Right renal pelvis (tissue), 4 donors: ENCODE measurements at places on chromosomes 6 and 20. TPM values are rescaled to one million over a fixed set of nuclear protein-coding genes. Genes with fewer than 3 reads are reported as not detected.
A peak's percentile ranks its signal among the peaks of the same experiment; 100 is the strongest.

Gene UBD
- polyA plus RNA-seq: 0.70 TPM

Gene E2F3
- 20.5 TPM for polyA plus RNA-seq

Gene SLC52A3
- 6.4 TPM for polyA plus RNA-seq

Gene PDYN
- polyA plus RNA-seq: 0.40 TPM

Gene LKAAEAR1
- not detected for polyA plus RNA-seq

Gene LSM2
- polyA plus RNA-seq: 82.9 TPM

Gene FAXC
- polyA plus RNA-seq: 4.9 TPM

Gene ADGRF5
- polyA plus RNA-seq: 36.7 TPM

Gene COX4I2
- 3.2 TPM for polyA plus RNA-seq

Gene HSPA1L
- 4.1 TPM for polyA plus RNA-seq

Gene RNF144B
- 17.3 TPM for polyA plus RNA-seq

Gene SCRT2
- not detected for polyA plus RNA-seq

- DNase-seq: no peak
Observed at GRCh38 chr6:127302728-127303660, 36.3 kb downstream of the RNF146 start.

DNA sequence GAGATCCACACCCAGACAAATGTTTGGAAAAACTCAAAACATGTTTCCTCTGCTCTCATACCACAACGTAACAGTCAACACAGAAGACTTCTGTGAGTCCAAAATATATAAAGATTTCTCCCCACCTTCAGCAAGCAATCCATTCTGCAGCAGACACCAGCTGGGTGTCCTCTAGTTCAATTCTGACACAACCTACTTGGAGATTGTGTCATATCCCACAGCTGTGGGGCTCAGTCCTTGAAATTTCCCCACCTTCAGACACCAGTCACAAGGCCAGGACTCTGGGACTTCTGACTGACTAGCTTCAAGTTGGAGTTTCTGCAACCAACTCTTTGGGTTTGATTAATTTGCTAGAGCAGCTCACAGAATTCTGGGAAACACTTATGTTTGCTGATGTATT is 244.8 kb upstream of the CDYL start:
- no peak for DNase-seq

GRCh38 chr20:25048519-25048952 is 9.4 kb downstream of the ACSS1 start:
- no peak for DNase-seq

GRCh38 chr6:119328892-119329793 is 20.4 kb downstream of the MAN1A1 start:
- DNase-seq: no peak

GRCh38 chr6:117512987-117513573 is 30.6 kb downstream of the DCBLD1 start:
- DNase-seq: no peak

- DNase-seq: no peak
Observed at GRCh38 chr20:58593880-58594638, 57.0 kb upstream of the STX16 start.

- no peak for DNase-seq
Observed at GRCh38 chr6:157269261-157269794, 54.0 kb downstream of the TMEM242 start.

DNA sequence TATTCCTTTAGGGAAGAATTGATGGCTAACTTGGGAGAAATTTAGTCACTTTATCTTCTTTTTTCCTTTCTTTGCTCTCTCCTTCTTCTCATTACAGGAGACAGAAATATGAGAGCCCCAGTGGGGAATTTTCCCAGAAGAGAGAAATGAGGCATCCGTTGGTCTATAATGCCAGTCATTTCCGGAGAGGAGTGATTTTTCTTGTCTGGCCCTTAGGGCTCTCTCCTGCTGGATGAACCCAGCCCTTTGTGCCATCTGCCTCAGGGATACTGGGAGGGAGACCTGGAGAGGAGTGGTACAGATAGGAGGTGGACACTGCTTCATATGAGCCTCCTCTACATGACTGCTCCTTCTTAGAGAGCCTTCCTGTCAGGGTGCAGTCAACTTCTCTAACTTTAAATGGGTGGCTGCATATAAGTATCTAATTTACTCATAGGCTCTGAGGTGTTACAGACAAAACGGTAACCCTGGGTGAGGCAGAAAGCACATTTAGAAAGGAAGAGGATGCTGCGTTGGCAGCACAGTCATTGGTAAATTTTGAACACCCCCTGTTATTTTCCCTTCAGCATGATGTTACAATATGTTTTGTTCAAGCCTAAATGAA is 21.9 kb downstream of the RIMS1 start:
- no peak for DNase-seq

DNA sequence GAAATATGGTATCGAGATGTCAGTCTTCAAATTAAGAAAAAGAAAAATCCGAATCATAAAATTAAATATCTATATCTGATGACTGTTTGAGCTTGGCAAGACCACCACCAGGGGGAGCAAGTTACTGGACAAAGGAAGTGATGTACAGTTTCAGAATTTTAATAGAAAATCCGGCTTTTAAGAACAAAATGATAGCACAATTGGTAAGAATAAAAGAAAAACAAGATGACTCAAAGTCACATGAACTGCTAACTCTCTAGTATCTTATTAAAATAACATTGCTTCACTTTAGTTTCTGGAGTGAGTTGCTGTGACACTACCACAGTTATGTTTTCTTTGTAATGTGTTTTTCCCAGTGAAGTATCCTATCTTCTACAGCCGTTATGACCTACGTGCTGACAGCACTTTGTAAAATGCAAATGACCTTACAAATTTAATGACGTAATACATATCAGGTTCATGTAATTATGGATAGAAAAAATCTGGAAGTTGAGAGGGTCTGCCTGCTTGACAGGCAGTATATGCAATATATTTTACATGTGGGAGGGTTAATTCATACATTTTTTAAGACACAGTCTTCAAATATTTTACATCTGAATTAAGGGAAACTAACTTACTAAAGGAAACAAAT is 405.3 kb upstream of the HS3ST5 start:
- peak; percentile 28 for DNase-seq

DNA sequence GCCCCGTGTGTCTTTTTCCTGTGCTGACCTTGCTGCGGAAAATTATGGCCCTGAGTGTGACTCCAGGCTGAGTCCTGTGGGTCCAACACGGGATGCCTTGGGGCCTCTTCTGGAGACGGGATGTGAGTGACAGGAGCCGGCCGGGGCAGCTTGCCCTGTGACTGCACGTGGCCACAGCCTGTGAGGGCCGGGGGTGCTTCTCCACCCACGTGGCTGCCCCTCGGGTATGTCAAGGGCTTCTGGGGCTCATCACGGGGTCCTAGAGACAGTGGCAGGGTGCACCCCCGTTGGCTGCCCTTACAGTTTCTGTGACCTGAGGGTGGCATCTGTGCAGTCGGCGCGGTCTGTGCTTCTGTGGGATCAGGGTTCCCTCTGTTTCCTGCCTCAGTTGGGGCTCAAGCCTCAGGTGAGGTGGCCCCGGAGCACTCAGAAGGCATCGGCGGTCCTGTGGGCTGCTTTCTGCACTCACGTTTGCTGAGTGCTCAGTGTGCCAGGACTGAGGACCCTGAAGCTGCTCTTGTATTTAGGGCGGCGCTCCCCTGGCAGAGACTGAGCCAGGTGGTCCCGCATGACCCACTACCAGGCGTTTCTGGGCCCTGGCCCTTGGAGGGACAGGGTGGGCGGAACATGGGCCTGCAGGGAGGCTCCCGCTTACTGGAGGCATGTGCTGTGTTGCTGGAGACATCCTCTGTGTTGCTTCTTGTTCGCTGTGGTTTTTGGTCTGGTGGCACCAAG is 5.4 kb downstream of the RTEL1 start:
- DNase-seq: no peak

DNA sequence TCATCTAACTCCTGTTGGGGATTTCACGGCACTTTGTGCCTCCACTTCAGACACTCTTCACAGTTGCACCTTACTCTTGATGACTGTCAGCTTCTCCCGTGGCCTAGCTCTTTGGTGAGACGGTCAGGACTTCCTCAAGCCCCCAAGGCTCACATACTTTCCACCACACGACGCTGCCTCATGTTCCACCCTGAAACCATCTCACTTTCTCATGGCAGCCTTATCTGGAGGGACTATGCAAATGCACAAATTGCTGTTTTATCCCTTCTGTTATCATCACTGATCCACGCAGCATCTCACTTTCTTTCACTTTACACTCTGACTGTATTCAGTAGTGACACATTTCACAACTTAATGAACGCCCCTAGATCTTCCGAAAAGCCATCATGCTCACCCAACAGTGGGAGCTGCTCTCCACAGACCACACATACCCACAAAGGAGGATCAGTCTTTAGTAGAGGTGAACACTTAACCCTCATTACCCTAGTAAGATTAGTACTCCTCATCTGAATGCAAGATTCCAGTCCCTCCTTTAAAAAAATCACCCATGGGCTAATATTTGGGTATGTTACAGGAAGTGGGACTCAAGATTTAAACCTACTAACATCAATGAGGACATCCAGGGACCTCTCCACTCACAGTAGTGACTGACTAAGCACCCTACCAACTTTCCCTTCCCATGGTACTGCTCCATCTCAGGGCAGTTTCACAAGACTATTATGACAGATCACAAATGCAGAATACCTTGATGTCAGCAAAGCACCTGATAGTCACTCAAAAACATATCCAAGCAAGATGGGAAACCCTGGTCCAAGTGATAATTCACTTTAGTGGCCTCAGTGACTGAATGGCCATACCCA is 35.4 kb downstream of the FYN start:
- DNase-seq: no peak

DNA sequence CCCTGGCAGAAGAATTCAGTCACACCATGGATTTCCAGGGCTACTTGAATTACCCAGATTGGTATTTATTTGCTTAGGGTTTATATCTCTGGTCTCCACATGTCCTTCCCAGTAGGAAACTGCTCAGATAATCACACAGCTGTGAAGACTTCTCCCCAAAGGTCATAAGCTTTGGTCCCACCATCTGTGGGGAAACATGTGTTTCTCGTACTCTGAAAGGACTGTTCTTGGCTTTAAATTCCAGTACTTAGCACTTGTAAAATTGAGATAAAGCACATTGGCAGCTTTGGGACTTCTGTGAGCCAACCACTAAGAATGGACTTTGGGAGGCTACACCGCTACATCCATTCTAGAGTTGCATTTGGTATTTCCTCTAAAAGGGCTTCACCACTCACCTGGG is 205.3 kb upstream of the FOXA2 start:
- no peak for DNase-seq

DNA sequence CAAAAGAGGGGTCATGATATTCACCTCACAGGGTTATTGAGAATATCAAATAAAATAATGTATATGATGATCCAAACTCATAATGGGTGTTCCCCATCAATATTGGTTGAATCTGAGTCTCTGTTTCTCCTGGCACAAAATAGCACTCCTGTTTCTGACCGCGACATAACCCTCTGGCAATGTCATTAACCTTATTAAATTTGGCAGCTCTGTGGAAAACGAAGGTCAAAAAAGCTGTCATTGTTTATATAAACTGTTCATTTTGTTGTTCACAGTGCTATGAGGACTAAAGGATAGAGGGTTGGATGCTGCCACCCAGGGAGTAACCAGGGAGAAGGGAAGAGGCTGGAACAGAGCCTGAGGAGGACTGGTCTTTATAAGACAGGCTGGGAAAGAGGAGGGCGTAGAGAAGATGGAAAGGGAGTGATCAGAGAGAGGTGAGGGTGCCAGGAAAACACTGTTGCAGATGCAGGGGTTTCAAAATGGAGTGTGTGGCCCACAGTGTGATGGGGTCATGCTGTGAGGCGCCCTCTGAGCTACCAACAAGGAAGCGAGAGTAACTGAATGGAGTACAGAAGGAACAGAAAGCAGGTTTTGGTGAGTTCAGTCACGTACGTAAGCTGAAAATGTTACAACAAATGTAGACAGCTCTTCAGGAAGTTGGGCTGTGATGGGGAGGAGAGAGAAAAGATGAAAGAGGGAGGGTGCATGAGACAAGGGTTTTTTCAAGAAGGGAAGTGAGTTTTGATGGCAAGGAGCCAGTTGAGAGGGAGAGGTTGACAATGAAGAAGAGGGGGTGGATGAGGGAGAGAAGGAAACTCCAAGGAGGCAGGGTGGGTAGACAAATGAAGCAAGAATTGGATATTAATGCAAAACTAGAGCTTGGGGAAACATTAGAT is 251.6 kb upstream of the TAB2 start:
- no peak for DNase-seq

DNA sequence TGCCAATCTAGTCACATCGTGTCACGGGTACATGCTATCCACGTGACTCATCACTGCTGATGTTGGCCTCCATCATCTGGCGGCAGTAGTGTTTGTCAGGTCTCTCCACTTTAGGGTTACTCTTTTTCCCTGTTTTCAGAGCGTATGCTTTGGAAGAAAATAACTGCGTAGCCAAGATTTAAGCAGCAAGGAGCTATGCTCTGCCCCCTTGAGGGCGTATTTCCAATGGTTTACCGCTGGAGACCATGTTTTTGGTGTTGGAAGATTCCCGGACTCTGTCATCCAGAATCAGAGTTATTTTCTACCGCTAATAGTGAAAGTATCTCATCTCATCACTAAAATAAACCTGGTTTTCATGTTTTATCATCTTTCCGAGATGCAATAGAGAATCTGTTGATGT is 306.5 kb downstream of the C6orf118 start:
- no peak for DNase-seq

- DNase-seq: no peak
Observed at GRCh38 chr6:141653590-141653989, 479.1 kb upstream of the GJE1 start.

DNA sequence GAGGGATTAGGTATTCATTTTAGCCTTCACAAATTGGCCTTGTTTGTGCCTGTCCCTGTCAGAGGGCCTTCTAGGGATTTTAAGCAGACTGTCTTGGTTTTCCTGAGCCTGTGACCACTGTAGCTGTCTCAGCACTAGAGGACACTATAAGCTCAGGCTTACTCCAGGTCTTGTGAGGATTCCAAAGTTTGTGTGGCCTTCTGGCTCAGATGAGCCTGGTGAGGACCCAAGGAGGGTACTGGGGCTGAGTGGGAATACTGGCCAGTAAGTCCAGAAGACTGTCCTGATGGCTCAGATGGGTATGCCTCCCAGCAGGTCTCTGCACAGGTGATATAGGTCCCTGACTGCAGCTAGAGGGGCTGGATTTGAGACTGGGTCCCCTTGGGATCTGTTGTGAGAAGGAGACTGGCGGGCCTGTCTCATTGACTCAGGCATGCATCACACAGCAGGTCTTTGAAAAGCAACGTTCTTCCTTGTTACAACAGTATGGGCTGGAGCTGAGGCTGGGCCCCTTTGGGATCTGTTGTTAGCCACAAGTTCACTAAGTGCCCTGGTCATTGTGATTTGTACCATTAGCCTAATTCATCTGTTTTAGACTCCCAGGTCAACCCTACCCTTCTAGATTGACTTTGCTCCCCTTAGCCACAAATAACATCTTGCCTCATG is 26.3 kb upstream of the TFB1M start:
- DNase-seq: no peak

GRCh38 chr6:34610819-34611477 is 54.8 kb upstream of the SPDEF start:
- DNase-seq: no peak

GRCh38 chr20:31833130-31833930 is 12.1 kb downstream of the FOXS1 start:
- DNase-seq: peak; percentile 44

GRCh38 chr6:105501246-105501645 is 98.4 kb upstream of the PREP start:
- DNase-seq: no peak

- no peak for DNase-seq
Observed at GRCh38 chr20:58665606-58666005, 14.5 kb downstream of the STX16 start.

- no peak for DNase-seq
Observed at GRCh38 chr20:6765469-6766058, 1.9 kb upstream of the BMP2 start.
